ENCODE measurements at places on chromosomes 2 and 18.

GRCh38 chr2:238925281-238925680 is 77.4 kb downstream of the TWIST2 start:
- DNase-seq = no peak

DNA sequence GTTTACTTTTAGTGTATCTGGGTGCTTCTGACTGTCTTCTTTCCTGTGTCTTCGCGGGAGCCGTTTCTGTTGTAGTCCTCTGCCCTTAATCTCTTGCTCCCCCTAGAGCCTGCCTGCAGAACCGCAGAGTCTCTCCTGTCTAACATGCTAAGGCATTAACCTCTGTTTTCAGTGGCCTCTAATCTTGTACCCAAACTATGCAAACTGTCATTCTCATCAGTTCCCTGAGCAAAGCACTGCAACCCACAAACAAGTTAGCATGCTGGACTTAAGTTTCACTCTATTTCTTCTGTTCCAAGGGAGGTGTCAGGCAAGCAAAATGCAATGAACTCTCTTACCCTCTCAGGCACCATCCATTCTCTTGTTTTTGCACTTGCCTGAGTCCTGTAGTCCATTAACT is 138.4 kb downstream of the OTX1 start:
- DNase-seq = no peak

DNA sequence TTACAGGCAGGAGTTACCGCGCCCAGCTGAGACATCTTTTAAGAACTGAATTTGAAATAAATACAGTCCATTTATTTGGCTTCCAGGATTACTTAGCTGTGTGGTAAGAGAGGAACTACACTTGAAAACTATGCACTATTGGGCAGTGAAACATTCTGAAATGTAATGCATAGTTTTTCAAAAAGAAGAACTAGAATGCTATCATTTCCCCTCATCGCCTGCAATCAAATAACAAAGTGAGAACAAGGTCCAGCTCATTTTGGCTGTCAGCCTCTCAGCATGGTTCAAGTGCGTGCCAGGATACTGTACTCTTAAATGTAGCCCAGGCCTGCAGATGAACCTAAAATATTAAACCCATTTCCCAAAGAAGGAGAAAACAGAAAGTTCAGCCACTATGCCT is 76.6 kb upstream of the ARL5A start:
- DNase-seq = no peak

DNA sequence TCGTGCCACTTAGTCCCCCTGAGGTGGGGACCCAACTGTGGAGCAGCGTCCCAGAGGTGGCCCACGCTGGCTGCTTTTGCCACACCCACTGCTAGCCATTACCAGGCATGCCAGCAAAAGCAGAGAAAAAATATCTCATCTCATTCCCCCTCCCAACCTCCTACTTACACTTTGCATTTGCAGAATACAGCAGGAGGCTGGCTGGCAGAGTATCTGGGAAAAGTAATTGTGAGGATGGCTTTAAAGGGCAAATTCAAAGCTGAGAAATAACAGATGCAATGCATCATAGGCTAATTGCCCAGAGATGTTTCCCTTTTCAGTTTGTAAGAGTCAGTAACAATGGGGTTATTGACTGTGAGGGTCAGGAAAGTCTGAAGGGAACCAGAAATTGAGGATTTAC is 438.1 kb upstream of the DSEL start:
- DNase-seq = no peak

GRCh38 chr2:166419616-166419934 is 43.8 kb upstream of the SCN9A start:
- no peak for DNase-seq

- no peak for DNase-seq
Observed at GRCh38 chr2:11032396-11032795, 120.7 kb downstream of the KCNF1 start.

DNA sequence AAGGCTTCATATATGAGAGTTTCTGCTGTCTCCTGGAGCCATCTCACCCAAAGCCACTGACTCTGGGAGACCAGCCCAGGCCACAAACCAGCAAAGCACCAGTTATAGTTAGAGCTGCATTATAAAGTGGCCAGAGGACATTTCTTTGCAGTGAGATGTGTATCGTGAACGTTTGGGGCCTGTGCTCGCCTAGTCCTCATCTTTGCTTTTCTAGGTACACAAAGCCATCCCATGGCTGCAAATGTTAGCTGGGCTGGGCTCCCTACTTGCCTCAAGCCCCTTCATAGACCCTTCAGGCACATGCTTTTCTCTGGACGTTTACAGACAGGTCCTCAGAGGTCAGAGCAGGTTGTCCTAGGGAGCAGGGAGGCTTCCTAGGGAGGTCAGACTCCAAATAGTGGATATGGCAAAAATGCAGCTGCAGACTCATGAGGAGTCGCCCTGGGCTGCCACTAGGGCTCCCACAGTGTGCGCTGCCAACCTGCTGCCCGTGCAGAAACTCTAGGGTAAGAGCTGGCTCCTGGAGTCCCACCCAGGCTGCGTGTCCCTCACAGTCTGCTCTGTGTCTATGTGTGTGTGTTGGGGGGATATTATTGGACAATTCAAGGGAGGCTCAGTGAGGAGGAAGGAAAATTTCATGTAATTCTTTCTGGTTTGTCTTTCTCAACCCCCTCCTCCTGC is 141.0 kb downstream of the RPIA start:
- no peak for DNase-seq

GRCh38 chr18:28712796-28713425 is 536.0 kb upstream of the CDH2 start:
- DNase-seq = no peak

DNA sequence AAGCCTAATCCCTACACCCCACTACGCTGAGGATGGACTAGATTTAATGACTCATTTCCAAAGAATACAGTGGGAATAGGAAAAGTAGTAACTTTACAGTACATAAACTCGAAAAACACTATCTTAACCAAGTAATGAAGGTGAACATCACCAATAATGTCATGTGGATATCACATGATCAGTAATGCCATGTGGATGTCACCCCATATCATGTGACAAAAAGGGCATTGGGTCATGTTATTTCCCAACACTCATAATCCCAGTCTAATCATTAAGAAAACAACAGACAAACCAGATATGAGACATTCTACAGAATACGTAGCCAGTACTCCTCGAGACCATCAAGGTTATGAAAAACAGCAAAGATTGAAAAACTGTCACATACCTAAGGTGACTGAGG is 667.3 kb upstream of the CRIM1 start:
- no peak for DNase-seq

- DNase-seq = no peak
Observed at GRCh38 chr2:222992137-222992536, 59.9 kb upstream of the KCNE4 start.
